A673 (cell line): ENCODE measurements at places on chromosomes 16 and 17. TPM values are rescaled to one million over a fixed set of nuclear protein-coding genes. Genes with fewer than 3 reads are reported as not detected.

The DECR2 gene
- total RNA-seq, result 27.5 and 28.7 TPM in 2 replicates

The SPAG9 gene
- 82.0 and 84.9 TPM in 2 replicates for total RNA-seq

The SPHK1 gene
- 0.50 and 0.54 TPM in 2 replicates for total RNA-seq

The CDK5R1 gene
- total RNA-seq, result 3.9 and 5.1 TPM in 2 replicates

The ACSM2A gene
- not detected in 2 replicates for total RNA-seq

The CCDC92B gene
- total RNA-seq, result 0.09 TPM in 1 of 2 replicates, not detected in the other

The NUFIP2 gene
- total RNA-seq, result 80.4 and 93.4 TPM in 2 replicates

The NHLRC4 gene
- 0.21 and 0.52 TPM in 2 replicates for total RNA-seq

The RAPGEFL1 gene
- 11.4 and 11.9 TPM in 2 replicates for total RNA-seq

The WRAP53 gene
- 42.2 and 51.8 TPM in 2 replicates for total RNA-seq

The EXOC3L1 gene
- 0.32 and 0.42 TPM in 2 replicates for total RNA-seq

The QPRT gene
- total RNA-seq, result 31.1 and 48.3 TPM in 2 replicates

The VPS25 gene
- 34.3 and 35.6 TPM in 2 replicates for total RNA-seq

The KDM8 gene
- total RNA-seq, result 8.8 and 11.1 TPM in 2 replicates

The CCL1 gene
- not detected in 2 replicates for total RNA-seq

The SP6 gene
- 0.15 and 0.66 TPM in 2 replicates for total RNA-seq

The METTL23 gene
- 42.4 and 46.0 TPM in 2 replicates for total RNA-seq

The CES3 gene
- total RNA-seq, result 3.0 and 3.9 TPM in 2 replicates

The PPP1R1B gene
- 8.2 and 11.7 TPM in 2 replicates for total RNA-seq

The SEZ6L2 gene
- 7.0 and 9.1 TPM in 2 replicates for total RNA-seq

The CA7 gene
- total RNA-seq, result not detected in 2 replicates

The EFCAB5 gene
- total RNA-seq, result 2.6 and 2.8 TPM in 2 replicates

The CEMP1 gene
- not detected in 2 replicates for total RNA-seq

The TSNAXIP1 gene
- total RNA-seq, result 1.0 and 1.6 TPM in 2 replicates

The TBC1D3 gene
- total RNA-seq, result not detected in 2 replicates

The CCL16 gene
- not detected in 2 replicates for total RNA-seq

The NPIPB9 gene
- total RNA-seq, result 0.92 and 2.1 TPM in 2 replicates

The EFNB3 gene
- total RNA-seq, result 10.0 and 15.8 TPM in 2 replicates

The SLC52A1 gene
- not detected in 2 replicates for total RNA-seq

The CCL15 gene
- total RNA-seq, result not detected in 2 replicates

The MATCAP1 gene
- total RNA-seq, result 33.9 and 36.8 TPM in 2 replicates

The PNMT gene
- not detected in 2 replicates for total RNA-seq

The ST6GALNAC1 gene
- total RNA-seq, result not detected in 2 replicates

The TMEM114 gene
- total RNA-seq, result 0.86 and 1.8 TPM in 2 replicates

The C16orf74 gene
- total RNA-seq, result 3.8 and 5.9 TPM in 2 replicates

The KCNJ12 gene
- total RNA-seq, result 1.2 and 2.1 TPM in 2 replicates

The CMTR2 gene
- total RNA-seq, result 12.2 and 16.1 TPM in 2 replicates

The CENPN gene
- 91.0 and 109 TPM in 2 replicates for total RNA-seq

The ARL17A gene
- 12.9 and 16.0 TPM in 2 replicates for total RNA-seq

The GUCY2D gene
- total RNA-seq, result not detected in 2 replicates

The ABCA8 gene
- total RNA-seq, result 0.90 TPM in 2 replicates
